ENCODE measurements at places on chromosomes 6 and 20. TPM values are rescaled to one million over a fixed set of nuclear protein-coding genes. Genes with fewer than 3 reads are reported as not detected.
A peak's percentile ranks its signal among the peaks of the same experiment; 100 is the strongest.

- no peak for DNase-seq
Observed at GRCh38 chr6:2120912-2121311, 124.5 kb downstream of the GMDS start.

BMP5 gene
- 0.21 TPM for total RNA-seq

GGTLC1 gene
- total RNA-seq: not detected

BPI gene
- total RNA-seq: not detected

DNA sequence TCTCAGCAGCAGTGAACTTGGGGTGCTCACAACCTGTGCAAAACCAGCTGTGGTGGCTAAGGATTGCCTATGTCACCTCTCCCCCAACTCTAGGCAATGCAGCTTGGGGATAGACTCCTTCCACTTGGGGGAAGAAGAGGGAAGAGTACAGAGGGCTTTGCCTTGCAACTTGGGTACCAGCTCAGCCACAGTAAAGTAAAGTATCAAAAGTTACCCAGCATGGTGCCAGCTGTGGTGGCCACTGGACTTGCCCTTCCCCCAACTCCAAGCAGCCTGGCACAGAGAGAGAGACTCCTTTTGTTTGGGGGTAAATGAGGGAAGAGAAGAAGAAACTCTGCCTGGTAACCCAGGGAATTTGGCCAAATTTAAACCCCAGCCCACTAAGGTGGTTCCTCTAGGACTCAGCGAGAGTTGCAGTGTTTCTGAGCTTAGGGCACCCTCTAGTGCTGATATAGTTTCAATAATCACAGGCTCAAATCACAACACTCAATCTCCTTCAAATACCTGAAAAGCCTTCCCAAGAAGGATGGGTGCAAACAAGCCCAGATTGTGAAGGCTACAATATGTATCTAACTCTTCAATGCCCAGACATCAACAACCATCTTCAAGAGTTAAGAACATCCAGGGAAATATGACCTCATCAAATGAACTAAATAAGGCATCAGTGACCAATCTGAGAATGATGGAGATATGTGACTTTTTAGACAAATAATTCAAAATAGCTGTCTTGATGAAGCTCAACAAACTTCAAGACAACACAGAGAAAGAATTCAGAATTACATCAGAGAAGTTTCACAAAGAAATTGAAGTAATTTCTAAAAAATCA, 7.6 kb upstream of the DEFB129 start:
- peak; percentile 79 for DNase-seq

PLN gene
- not detected for total RNA-seq

DNA sequence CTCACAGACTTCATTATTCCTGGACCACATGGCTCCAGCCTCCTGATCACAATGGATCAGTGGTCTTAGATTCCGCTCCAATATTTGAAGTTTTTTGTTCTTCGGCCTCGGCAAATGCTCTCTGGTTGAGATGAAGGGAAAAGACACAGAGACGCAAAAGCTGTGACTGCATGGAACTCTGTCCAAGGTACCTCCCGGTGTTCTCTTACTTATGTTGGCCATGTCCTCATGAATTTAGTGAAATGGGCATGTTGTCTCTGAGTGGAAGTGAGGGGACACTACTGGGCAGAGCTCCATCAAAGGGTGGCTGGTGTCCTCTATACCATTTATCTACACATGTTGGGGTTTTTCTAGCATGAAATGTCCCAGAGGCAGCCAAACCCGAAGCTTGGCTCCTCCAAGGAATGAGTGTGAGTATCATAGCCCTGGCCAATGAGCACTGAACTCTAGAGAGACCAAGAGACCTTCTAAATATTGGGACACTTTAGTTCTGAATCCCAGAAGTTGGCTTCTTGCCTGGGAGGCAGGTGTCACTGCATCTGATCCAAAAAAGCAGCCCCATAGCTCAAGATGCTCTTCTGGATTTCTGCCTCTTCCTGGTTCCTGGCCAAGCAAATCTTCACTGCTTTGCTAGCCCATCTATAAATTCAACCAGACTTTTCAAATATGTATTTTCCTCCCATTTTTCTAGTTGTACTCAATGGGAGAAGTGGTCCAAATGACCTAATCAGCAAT, 34.1 kb downstream of the HLA-G start:
- no peak for DNase-seq

KIF25 gene
- total RNA-seq: 0.51 TPM

DNA sequence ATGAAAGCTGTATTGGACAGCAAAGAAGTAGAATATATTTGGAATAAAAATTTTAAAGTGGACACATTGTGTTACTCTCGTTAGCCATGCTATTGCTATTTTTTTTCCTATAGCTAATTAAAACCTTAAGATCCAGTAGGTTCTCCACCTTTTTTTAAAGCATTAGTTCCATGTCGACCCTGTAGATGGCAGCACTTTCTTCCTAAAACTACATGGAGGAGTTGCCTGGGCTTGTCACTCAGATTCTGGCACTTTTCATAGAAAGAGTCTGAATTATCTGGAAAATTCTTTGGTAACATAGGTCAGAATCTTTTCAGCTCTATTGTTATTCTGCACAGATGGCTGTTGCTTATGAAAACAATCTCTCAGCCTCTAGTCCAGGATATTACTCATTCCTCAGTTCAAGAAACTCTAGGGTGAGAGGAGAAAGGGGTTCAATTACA, 42.0 kb upstream of the ESR1 start:
- DNase-seq: peak; percentile 80

DNA sequence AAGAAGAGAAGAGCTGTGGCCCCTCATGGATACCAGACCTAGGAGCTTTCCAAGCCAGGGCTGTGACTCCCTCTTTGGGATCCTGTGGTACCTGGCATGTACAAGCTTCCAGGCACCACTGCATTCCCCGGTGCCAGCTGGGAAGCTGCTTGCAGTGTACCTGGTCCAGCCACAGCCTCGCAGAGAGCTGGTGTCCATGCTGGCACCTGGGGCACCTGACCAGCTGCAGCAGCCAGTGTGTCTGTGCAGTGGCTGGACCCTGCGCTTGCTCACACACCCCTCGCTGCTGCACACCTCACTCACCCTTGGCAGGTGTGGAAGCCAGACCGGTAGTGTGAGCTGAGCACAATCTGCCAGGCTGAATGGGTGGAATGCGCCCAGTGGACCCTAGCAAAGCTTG, 190.9 kb upstream of the MAN1A1 start:
- DNase-seq: no peak

- no peak for DNase-seq
Observed at GRCh38 chr6:105932440-105932839, 153.7 kb upstream of the PRDM1 start.

GRCh38 chr6:122697458-122697857, 82.1 kb upstream of the FABP7 start:
- no peak for DNase-seq

DNA sequence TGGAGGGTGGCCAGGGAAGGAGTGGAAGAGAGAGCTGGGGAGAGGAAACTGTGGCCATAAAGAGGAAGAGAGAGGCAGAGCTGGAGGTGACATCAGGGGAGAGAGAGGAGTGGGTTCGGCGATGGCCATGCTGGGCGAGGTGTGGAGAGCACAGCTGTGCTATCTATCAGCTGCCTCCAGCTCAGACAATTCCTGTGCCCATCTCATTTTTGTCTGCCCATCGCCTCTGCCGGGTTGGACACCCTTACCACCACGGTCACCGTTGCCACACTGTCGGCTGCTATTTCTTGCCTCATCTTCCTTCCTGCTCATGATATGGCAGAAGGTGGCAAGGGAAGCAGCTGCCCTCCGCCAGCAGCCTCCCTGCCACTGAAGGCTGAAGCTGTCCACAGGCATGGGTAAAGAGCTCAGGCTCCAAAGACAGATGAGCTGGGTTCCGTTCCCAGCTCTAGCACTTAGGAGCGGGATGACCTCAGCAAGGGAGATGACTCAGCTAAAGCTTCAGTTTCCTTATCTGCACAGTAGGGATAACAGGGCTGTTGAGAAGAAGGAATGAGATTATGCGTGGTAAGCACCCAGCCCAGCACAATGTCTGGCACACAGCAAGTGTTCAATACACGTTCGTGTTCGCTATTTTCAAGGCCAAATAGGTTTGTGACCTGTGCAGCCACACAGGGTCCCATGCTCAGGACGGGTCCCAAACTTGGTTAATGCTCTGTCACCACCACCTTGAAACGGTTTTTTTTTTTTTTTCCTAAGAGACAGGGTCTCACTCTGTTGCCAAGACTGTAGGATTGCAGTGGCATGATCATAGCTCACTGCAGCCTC, 21.9 kb upstream of the TAF8 start:
- no peak for DNase-seq

GRCh38 chr20:62808211-62808865, 3.7 kb downstream of the OGFR start:
- DNase-seq: peak; percentile 73

DNA sequence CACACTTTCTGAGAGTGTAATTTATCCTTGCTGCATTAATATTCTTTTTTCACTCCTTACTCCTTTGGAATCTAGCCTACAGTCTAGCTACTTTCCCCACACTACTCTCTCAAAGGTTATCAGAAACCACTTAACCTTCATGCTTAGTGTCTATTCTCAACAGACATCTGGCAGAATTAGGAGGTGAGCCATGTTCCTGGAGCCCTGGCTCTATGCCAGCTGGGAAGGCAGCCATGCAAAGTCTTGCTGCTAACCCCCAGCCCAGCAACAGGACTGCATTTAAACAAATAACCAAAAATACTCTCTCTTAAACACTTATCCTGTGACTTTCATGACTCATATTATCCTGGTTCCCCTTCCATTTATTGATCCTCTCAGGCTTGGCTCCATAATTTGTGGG, 260.2 kb downstream of the BCKDHB start:
- no peak for DNase-seq

DNA sequence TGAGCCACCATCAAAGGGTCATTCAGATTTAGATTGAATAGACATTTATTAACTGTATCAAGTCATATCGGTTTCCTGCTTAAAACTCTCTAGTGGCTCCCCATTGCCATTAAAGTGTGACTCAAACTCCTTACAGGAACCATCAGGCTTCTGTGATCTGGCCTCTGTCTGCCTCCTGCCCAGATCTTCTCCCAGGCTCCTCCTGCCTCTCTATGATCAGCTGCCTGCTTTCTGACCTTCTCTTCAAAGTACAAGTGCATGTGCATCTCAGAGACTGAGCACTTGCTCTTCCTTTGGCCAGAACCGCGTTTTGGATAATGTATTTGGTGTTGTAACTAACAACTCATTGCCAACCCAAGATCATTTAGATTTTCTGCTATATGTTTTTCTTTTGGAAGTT, 52.7 kb downstream of the IL20RA start:
- peak; percentile 33 for DNase-seq

RAET1L gene
- not detected for total RNA-seq

DNA sequence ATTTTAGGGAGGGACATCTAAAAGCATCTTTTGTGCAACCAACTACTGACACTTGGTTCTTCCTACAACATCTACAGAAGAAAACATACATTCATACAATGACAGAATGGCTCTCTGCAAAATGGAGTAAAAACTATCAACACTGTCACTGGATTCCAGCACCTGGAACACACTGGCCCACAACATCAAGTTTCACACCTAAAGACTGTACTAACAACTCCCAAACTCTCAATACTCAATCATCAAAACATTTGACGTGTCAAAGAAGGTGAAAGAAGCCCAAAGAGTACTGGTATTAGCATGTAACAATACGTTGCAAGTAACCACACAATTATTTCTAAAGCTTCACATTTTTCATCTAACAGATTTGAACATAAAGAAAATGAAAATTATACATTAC, 2.1 kb downstream of the CPNE1 start:
- no peak for DNase-seq

ZNF311 gene
- total RNA-seq: not detected

ZBTB9 gene
- 7.7 TPM for total RNA-seq

DNA sequence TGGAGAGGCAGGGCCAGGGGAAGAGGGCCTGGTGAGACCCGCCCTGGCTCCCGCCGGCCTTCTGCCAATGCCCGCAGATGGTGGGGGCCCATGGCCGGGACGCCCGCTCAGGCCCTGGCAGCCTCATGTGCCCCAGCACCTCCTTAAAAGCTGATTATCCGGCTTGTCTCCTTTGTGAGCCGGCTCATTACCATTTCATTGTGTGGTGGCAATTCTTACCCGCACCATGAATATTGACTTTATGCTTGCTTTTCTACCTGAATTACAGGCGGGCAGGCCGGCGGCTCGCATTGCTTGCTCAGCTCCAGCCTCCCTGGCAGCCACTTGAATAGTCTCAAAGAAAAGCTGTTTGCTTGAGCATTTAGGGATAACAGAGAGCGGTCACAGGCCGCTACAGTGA, 120.0 kb upstream of the JAG1 start:
- no peak for DNase-seq

GRCh38 chr6:126811321-126811720, 307.1 kb upstream of the RSPO3 start:
- DNase-seq: no peak

PHACTR1 gene
- 2.8 TPM for total RNA-seq

DNA sequence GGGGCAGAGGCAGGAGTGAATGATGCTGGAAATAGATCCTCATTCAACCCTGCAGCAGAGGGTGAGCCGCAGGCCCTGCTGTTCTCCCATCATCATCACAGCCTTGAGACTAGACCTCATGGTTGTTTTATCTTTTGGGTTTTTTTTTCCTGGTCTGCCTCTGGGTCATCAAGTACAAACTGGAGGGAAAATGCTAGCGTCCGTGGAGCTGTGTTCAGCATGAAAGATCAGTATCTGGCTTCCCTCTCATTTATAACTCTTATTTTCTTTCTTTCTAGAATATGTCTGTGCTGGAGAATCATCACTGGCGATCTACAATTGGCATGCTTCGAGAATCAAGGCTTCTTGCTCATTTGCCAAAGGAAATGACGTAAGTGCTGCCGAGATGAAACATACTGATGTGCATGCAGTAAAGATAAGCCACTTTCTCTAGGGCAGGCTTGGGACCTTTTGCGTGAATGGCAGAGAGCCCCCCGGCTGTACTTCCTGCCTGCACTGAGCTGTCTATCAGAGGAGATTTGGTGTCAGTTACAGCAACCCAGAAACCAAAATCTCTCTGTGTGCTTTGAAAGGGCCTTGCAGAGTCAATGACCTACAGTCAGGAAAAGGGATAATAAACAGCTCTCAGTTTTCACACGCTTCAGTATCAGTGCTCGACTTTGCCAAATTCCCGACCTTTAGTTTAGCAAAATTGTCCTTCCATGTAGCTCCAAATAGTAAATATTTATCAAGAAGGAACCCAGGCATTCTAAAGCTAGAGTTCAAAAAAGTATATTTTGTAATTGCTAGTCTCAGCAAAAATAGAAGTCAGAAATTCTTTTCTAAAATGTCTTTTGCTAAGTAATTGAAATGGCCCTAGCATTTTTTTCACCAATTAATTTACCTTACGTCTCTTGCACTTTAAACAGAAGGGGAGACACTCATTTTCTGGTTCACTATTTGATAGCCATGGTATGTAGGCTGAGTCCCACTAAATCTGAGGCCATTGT, 76.3 kb downstream of the MTFR2 start:
- peak; percentile 69 for DNase-seq

DNA sequence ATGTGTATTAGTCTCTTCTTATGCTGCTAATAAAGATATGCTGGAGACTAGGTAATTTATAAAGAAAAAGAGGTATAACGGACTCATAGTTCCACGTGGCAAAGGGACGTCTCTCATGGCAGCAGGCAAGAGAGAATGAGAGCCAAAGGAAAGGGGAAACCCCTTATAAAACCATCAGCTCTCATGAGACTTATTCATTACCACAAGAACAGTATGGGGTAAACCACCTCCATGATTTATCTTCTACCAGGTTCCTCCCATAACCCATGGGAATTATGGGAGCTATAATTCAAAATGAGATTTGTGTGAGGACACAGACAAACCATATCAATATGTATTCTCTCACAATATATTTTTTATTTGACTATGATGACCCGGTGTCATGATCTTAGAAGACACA, 109.1 kb downstream of the UTRN start:
- peak; percentile 68 for DNase-seq

All from SK-MEL-5 (cell line).